ENCODE measurements at places on chromosomes 16 and 17. TPM values are rescaled to one million over a fixed set of nuclear protein-coding genes. Genes with fewer than 3 reads are reported as not detected.

GRCh38 chr16:55082591-55082976 is 151.9 kb downstream of the IRX5 start:
- no peak for DNase-seq

DNA sequence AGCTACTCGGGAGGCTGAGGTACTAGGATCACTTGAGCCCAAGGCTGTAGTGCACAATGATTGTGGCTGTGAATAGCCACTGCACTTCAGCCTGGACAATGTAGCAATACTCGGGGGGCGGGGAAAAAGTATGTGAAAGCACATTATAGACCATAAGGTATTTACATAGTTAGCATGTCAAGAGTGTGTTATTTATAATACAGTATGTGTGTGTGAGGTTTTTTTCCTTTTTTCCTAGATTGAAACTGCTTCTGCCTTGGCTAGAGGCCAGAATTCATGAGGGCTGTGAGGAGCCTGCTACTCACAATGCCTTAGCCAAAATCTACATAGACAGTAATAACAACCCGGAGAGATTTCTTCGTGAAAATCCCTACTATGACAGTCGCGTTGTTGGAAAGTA is 30.5 kb downstream of the PTRH2 start:
- no peak for DNase-seq

DNA sequence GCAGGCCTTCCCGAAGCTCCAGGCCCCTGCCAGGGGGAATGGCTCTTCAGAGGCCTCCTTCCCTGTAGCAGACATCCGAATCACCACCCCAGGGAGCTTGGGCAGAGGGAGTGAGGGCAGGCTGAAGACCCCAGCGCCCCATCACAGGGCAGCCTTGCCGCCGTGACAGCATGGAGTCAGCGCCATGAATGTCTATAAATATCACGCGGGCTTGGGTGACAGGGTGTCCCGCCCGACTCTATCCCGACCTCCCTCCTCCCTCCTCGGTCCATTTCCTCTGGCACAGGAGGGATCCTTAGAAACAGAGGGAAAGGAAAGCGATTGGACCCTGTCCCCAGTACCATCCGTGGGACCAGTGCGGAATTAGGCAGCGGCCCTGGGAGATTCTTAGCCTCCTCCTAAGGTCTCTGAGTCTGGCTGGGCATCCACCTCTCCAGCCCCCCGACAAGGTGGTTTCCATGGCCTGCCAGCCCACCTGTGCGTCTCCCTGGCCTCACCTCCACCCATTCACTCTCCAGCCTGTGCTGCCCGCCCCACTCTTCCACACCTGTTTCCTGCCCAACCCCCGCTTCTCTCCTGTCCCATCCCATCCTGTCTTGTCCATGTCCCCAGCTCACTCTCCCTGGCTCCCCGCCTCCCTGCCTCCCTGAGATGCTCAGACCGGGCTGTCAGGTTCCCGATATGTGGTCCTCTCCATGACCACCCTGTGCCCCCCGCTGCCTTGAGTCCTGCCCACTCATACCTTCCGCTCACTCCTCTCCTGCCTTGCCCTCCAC is 5.1 kb downstream of the ATP2A1 start:
- DNase-seq, result no peak

DNA sequence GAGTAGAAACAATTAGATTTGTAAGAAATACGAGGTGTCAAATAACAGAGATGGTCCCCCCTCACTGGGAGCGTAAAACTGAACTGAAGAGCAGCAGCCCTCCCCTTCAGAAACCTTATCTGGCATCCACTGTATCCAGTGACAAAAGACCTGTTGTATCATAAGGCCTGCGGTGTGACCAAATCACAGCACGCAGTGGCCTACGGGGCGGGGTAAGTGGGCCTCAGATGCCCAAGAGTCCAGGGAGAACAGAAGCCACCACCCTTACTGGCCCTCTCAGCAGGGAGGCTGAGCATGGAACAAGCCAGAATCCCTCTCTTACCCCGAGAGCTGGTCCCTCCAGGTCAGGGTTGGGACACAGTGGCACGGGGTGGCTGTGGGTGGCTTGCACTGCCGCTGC is 5.5 kb downstream of the JMJD6 start:
- peak; percentile 40 for DNase-seq

GRCh38 chr16:10847176-10847575 is 28.6 kb upstream of the TVP23A start:
- no peak for DNase-seq

- no peak for DNase-seq
These were observed 27.8 kb downstream of the NUP88 start for GRCh38 chr17:5391678-5392077.

DNA sequence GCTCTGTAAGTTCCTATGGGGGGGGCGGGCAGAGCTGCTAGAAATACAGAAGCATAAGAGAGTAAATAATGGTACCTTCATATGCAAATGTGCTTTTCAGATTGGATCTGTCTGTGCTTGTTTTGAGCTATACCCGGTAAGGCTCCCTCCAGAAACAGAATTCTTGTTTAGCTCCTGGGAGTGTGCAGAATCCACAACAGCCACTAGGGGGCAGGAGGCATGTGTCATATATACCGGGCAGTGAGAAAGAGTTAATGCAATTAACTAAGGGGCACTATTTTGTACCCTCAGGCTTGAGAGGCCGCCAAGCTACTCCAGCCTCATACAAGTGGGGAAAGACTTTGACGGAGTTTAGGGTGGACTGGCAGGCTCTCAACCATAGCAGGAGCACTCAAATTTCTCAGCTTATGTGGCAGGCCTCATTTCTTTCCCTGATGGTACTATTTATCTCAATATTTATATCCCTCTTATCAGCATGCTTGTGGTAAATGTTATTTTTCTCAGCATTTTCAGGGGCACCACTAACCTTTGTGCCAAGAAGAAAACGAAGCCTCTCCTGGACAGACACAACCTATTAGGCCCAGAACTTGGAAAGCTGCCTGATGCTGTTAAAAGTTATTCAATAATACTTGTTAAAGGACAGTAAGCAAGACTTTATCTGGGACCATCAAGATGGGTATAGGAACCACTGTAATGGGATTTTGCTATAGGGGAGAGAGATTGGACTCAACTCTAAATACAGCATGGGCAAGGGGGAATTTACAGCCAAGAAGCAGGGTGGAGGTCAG is 10.7 kb upstream of the CENPV start:
- DNase-seq, result peak; percentile 79

DNA sequence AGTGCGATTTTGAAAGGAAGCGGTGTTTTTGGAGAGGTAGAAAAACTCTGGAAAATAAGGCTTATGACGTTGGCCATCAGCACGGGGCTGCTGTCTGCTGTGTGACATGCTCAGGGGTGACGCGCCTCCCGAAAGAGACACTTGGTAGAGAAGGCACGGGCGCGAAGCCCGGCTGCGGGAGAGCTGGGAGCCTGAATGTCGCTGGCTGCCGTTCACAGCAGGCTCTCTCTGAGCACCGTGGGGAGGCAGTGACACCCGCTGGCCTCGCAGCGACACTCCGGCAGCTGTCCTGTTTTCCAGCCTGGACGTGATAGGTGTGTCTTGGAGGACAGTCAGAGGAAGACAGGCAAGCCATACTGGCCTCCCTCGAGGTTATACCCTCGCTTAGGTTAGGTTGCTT is 759.1 kb upstream of the RBFOX1 start:
- DNase-seq, result no peak

DNA sequence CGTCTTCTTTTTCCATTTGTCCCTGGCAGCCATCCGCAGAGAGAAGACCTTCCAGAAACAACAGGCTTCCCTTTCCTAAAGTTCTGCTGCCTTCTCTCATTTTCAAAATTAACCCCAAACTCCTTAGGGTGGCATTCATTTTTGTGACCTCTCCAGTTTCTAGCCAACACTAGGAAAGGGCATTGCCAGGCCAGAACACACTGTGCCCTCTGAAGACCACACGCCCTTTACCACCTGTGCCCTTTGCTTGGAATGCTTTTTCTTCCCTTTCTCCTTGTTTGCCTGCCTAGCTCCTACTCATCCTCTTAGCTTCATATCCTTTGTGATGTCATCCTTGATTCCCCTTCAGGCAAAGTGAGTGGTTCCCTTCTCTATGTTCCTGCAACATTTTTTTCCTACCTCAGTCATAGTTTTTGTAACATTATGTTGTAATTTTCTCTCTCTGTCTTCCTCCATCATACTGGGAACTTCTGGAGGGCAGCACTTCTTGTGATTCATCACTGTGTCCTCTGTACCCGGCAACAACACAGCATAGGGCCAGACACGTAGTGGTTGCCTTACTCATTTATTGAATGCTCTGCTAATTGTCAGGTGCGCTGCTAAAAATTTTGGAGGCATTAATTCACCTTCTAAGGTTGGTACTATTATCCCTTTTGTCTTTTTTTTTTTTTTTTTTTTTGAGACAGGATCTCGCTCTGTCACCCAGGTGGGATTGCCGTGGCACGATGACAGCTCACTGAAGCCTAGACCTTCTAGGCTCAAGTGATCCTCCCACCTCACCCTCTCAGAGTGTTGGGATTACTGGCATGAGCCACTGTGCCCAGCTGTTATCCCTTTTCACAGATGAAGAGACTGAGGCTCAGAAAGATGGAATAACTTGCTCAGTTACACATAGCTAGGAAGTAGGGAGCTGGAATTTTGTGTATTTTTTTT is 1.0 kb downstream of the KAT8 start:
- no peak for DNase-seq

DNA sequence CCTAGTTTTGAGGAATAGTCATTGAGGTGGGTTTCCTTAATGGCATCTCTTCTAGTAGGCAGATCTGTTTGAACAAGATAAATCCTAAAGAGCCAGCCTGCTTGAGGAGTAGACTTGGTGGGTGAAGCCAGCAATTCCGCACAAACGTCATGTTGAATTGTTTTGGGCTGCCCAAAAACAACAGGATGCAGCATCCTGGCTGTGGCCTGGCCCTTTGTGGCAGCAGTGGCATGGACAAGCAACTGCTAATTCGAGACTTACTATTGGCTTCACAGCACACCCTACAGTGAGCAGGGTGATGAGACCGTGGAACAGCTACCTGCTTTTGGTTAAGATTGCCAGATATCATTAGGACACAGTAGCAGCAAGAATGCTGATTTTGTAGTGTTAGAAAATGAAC is 9.3 kb upstream of the VPS4A start:
- no peak for DNase-seq

- DNase-seq, result no peak
These were observed 16.6 kb downstream of the SGSH start for GRCh38 chr17:80203471-80203963.

DNA sequence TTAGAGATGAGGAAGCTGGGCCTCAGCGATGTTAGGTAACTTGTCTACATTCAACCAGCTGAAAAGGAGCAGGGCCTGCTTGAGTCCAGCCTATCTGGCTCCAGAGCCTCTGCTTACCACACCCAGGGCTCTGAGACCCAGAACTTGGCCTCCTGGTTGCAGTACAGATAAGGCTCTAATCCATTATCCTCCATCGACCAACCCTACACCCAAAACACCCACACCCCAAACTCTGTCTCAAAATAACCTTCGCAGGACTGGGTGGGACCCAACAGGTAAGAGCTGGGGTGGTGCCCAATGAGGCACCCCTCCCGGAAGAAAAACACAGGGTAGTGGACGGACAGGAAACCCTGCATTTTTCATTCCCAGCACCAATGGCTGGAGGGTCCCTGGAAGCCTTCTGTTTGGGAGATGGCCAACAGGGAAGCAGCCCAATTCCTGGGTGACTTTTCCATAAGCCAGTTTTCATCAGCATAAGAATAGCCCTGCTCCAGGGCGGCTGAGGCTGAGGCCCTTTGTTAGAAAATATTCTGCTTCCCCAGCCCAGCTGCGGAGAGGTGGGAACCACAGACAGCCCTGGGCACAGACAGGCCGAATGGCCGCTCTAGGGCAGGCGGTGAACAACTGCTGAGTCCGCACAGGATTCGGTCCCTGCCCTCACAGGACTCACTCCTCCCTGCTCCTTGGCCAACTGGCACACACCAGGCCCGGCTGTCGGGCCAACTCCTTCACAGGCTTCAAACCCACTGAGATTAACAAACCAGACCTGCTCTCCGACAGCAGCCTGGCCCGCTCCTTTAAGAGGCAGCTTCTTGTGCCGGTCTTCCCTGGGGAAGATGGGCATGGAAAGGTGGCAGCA is 9.8 kb downstream of the SMIM5 start:
- DNase-seq, result no peak

DNA sequence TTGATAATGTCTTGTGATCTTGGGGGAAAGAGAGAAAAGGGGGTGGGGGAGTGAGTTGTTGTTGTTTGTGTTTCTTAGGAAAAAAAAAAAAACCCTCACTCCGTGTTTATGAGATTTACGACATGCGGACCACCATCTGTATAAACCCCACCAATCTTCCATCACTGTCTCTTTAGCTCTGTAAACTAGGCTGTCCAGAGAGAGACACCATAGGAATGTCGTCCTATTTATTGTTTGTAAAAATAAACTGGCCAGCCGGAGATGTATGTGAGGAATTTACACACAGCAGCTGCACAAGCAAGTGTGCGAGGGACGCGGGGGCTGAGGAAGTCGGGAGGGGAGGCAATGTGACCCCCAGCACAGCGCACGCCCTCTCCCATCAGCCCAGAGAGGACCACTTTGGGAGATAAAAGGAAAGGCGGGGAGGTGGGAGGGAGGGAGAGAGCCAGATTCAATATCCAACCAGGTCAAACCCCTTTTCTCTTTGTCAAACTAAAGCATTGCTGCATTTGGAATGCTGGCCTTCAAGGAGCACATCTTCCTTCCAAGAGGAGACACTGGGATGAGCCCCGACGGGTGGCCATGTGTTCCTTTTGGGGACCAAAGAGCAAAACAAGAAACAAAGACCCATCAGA is 136.2 kb upstream of the SALL1 start:
- no peak for DNase-seq

DNA sequence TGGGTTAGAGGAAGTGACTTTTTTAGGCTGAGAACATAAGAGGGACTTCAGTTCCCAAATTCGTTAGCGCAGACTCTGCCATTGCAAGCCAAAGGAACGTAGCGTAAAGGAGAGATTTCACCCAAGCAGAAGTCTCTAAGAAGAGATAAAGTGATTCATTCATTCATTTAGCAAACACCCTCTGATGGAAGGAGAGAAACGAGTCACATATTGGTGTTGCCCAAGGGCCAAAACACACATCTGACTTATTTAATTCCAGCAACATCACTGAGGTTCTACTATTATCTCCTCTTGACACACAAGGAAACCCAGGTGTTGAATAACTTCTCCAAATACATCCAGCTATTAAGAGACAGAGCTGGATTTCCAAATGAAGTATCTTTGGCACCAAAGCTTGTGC is 85.7 kb upstream of the CACNG3 start:
- DNase-seq, result no peak

PRR29 gene
- not detected for total RNA-seq

KRTAP9-2 gene
- not detected for total RNA-seq

CLDN7 gene
- 2.6 TPM for total RNA-seq

PARD6A gene
- 12.8 TPM for total RNA-seq

NUPR1 gene
- total RNA-seq, result 54.3 TPM

RSAD1 gene
- total RNA-seq, result 23.2 TPM

KCNH4 gene
- total RNA-seq, result not detected

PDIA2 gene
- 5.5 TPM for total RNA-seq

SLC25A10 gene
- 1.6 TPM for total RNA-seq

CSH1 gene
- total RNA-seq, result not detected

SLC16A13 gene
- total RNA-seq, result 0.36 TPM

CORO6 gene
- 29.5 TPM for total RNA-seq

CDK3 gene
- total RNA-seq, result not detected

CHTF18 gene
- 2.8 TPM for total RNA-seq

Measured in sigmoid colon (tissue), 7 donors.